Parietal lobe (tissue), 2 donors: ENCODE measurements at places on chromosomes 1 and 21. TPM values are rescaled to one million over a fixed set of nuclear protein-coding genes. Genes with fewer than 3 reads are reported as not detected.

HSF2BP gene
- 4.1 TPM for total RNA-seq

OR2AK2 gene
- total RNA-seq = 6.6 TPM

FCGR3B gene
- total RNA-seq = 0.63 TPM

SESN2 gene
- total RNA-seq = 3.4 TPM

FCRL2 gene
- total RNA-seq = not detected
